Naive B cell (primary cell): ENCODE measurements at places on chromosomes 5 and 9.
A peak's percentile ranks its signal among the peaks of the same experiment; 100 is the strongest.

DNA sequence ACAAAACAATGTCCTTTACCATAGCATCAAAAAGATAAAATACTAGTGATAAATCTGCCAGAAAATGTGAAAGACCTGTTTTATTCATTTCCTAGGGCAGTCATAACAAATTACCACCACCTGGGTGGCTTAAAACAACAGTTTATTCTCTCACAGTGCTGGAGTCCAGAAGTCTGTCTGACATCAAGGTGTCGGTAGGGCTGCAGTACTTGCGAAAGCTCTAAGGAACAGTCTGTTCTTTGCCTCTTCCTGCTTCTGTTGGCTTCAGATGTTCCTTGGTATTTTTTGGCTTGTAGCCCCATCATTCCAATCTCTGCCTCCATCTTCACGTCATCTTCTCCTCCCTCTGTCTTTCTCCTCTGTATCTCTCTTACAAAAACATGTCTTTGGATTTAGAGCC, 51.0 kb downstream of the PTPDC1 start:
- DNase-seq = no peak

GRCh38 chr9:694092-694402, 147.4 kb upstream of the DMRT1 start:
- no peak for DNase-seq

DNA sequence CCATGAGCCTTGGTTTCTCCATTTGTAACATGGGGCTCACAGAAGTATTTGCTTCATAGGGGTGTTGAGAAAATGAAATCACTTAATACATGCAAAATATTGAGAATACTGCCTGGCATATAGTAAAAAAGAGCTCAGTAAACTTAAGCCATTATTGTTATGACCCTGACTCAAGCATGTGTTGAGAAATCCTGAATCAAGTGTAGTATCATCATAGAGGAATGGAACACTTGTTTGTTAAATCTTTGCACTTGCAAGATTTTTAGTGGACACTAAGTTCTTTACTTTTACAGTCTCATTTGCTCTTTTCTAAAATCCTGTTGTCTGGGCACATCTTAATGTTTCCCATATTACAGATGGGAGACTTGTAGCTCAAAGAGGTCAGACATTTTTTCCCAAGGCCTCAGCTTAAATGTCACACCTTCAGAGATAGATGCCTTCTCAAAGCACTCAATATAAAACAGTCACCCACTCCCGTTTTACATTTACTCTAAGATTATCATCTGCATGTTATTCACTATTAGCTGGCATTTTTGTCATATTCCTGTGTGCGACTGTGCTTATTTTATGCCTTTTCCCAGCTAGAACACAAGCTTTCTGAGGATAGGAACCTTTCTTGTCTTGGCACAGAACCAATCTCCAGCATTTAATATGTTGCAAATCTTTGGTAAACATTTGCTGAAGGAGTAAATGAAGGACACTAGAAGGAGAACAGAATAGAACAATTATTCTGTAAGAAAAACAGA, 250.0 kb upstream of the TNC start:
- DNase-seq = no peak

GRCh38 chr5:140358738-140359310, 1.2 kb upstream of the SLC4A9 start:
- DNase-seq = no peak

DNA sequence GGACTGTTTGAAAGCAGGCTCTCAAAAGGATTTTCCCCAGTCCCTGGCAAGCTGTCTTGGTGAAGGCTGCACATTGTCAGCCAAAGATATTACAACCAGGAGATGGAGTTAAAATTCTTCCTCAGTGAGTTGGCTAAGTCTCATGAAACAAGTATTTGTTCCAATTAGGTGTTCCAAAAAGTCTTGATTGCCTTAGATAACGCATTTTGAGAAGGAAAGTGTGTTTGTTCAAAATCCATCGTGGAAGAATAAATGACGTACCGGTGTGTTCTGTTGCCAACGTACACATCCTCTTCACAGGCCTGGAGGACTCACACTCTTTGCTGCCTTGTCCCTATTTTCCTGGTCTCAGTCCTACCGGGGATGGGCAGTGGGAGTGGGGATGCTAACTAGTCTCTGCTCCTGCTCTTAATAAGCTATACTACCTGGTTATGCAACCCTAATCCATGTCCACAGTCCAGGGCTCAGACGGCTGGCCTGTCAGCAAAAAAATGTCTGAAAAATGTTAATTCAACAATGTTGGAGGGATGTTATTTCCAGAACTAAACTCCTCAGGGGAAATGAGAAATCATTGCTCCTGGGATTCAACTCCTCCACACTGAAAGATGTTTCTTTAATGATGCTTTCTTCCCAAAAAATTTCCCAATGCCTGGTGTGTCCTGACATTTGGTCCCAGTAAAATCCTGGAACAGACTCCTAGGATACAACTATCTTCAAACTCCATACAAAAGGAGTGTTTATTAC, 175.3 kb upstream of the KLF9 start:
- no peak for DNase-seq

DNA sequence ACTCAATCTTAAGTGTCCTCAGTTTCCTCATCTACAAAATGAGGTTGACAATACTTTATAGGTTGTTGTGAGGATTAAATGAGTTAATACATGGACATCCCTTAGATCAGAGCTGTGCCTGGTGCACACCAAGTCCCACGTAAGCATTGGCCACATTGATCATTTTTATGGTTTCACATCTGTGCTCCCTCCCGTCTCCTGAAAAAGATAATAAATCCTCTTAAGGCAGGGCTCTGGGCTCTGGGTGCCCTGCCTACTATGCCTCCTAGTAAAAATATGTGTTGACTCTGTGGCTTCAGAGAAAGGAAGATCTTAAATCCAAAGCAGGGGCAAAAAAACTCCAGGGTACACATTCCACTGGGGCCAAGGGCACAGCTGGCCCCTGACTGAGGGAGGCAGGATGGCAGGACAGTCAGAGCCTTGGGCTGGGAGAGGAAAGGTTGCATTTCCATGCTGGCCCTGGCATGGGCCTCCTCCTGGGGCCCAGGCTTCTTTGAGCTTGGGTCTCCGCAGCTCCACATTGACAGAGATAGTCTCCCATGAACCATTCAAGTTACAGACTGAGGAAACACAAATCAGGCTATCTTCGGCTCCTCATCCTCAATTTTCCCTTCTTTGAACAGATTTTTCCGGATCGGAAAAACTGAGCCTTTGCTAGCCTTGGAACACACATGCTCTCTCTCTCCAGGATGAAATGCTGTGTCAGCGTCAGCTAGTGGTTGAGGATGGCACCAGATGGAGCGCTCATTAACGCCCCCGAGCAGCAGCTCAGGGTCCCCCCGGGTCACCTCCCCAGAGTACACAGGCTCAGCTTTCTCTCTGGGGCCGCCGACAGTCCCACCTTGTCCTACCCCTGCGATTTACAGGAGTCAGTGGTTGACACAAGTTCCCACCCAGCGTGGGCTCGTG, 22.4 kb upstream of the KIF12 start:
- DNase-seq = no peak

DNA sequence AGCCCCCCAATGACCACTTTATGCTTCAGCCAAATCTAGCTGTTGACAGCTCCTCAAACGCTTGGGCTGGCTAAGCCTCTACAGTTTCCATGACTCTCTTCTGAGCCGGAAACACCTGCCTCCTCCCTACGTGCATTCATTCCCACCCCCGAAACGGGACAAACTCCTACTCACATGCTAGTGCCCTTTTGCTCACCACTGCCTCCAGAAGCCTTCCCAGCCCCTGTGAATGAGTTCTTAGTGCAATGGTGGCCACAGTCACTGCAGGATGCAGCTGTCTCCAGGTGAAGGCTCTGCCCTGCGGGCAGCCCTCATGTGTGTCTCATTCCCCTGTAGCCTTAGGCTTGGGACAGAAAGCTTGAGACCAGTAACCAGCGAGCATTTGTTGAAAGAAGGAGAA, 68.8 kb upstream of the DAB2IP start:
- no peak for DNase-seq

GRCh38 chr5:149422366-149423048, 43.4 kb upstream of the IL17B start:
- no peak for DNase-seq

- no peak for DNase-seq
Observed at GRCh38 chr5:164207646-164208045, 702.2 kb downstream of the MAT2B start.

DNA sequence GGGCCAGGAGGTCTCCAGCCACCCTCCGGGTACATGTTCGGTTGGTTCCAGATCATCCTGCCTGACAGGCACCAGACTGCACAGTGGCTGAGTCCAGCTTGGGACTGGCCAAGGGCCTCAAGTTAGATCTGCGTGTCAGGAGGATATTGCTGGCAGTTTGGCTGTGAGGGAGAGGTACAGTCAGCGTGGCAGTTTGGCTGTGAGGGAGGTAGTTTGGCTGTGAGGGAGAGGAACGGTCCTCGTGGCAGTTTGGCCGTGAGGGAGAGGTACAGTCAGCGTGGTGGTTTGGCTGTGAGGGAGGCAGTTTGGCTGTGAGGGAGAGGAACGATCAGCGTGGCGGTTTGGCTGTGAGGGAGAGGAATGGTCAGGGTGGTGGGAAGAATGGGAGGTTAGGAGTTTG, 39.0 kb downstream of the CACNA1B start:
- no peak for DNase-seq

- peak; percentile 19 for DNase-seq
Observed at GRCh38 chr9:35114113-35114839, 1.4 kb downstream of the ATOSB start.

GRCh38 chr5:65128226-65128625, 353.5 kb downstream of the ADAMTS6 start:
- no peak for DNase-seq

DNA sequence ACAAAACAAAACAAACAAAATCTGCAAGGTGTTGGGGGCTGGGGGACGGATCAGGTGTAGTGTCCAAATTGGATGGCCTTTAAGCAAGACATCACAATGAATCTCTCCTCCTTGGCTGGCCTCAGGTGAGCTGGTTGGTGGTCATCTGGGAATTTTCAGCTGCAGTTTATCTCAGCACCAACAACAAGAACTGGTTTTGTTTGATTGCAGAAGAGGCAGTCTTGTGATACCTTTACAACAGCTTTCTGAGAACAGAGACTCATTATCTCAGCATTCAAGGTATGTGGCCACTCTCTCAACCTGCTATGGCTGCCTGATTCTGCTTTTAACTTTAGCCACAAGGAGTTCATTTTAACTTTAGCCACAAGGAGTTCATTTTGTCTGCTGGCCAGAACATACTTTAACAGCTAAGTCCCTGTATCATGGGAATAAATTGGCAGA, 1543.4 kb downstream of the EFNA5 start:
- no peak for DNase-seq

DNA sequence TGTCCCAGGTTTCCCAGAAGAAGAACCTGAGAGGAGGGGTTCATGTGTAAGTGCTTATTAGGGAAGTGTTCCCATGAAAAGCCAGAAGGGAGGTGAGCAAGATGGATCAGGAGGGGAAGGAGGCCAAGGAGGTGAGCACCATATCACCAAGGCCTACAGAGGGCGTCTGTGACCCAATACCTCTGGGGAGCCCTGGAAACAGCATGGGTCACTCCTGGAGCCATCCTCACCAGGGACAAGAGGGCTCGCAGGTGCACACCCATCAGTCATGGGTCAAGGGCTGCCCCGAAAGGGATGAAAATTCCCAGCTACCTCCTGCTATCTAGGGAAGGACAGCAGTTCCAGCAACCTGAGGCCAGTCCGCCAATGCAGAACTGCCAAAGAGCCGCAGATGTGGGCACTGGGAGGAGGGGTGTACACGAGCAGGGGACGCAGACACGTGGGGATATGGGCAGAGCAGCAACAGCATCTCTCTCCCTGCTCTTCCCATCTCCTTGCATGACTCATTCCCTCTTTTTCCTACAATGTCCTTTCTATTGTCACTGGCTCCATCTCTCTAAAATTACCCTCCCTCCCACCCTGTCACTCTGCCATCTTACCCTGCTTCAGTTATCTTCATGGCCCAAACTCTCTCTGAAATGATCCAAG, 167.6 kb upstream of the FSTL4 start:
- no peak for DNase-seq

DNA sequence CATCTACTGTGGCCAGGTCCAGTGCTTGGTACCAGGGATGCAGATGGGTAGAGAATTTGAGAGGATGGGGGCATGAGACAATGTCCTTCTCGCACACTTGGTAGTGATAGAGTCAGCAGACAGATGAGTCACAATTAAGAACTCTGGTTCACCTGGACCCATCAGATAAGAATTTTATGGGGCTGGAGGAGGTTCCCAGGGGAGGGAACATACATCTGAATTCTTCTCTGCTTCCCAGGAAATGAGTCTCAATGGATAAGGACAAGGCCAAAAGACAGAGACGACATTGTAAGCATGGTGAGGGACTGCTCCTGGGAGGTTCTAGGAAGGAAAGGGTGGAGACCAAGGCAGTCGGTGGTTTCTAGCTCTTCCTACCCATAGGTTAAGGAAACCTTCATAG, 5.3 kb downstream of the SLC4A9 start:
- no peak for DNase-seq

- DNase-seq = no peak
Observed at GRCh38 chr5:162324328-162324727, 256.8 kb downstream of the GABRG2 start.

GRCh38 chr5:170218726-170219125, 14.1 kb upstream of the C5orf58 start:
- no peak for DNase-seq

DNA sequence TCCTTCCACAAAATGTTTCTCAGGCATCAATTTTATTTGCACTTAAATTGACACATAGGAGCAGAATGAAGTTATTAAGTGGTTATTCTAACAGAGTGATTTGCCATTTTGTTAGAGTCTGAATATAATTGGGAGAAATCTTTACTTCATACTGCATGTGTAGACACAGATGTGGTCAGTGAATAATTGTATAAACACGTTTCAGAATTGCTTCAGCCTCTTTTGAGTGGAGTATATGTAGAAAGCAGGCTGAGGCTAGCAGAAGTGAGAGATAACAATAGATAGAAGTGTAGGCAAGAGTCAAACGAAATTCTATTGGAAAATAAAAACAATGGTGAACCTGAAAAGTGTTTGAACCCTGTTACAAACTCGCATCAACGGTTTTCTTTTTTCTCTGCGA, 270.7 kb downstream of the TMEM167A start:
- DNase-seq = no peak

DNA sequence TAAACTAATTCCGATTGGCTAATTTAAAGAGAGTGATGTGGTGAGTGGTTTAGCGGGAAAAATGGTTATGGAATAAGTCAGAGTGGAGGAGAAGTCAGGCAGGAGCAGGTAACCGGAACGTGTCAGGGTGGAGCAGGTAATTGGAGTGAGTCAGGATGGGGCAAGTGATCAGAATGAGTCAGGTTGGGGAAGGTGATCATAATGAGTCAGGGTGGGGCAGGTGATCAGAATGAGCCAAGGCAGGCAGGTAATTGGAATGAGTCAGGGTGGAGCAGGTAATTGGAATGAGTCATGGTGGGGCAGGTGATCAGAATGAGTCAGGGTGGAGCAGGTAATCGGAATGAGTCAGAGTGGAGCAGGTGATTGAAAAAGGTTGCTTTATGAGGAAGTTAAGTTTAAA, 101.4 kb downstream of the TMEM167A start:
- DNase-seq = no peak

DNA sequence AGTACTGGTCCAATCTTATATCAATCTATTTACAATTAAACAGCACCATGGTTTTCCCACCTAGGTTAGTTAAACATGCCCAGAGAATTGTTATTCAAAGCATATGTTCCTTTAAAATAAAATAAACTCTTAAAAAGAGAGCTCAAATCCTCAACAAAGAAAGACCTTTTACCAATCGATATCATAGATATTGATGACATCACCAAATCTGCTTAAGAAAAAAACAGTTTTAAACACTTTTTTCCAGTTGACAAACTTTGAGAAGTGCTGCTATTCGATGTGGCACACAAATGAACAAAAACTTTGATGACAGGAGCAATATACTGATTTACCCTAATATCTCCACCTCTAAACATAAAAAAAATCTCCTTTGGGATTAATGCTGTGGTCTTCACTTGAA, 15.7 kb downstream of the EFCAB9 start:
- DNase-seq = no peak
